ENCODE measurements at places on chromosomes 11 and 22. TPM values are rescaled to one million over a fixed set of nuclear protein-coding genes. Genes with fewer than 3 reads are reported as not detected.

PCNX3 gene
- 15.8 TPM for total RNA-seq

GRCh38 chr11:77815459-77815858 is 5.1 kb downstream of the RSF1 start:
- DNase-seq, result no peak

DNA sequence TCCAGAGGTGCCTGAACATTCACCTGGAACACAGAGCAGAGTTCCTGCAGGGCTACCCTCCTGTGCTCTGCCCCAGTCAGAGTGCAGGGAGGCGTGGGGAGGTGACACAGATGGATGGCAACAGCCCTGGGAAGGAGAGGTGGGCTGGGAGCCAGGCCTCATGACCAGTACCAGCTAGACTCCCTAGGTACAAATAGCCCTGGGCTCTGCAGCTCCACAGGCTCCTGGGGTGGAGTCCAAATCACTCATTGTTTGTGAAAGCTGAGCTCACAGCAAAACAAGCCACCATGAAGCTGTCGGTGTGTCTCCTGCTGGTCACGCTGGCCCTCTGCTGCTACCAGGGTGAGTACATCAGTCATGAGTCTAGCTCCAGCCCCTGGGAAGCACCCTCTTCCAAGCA is at the start of gene SCGB1D2:
SCGB1D2 (plus strand) TSS at position 219 of the 400 bp plus-strand sequence; CDS start at position 288, 69 bp downstream.
- no peak for DNase-seq

DNA sequence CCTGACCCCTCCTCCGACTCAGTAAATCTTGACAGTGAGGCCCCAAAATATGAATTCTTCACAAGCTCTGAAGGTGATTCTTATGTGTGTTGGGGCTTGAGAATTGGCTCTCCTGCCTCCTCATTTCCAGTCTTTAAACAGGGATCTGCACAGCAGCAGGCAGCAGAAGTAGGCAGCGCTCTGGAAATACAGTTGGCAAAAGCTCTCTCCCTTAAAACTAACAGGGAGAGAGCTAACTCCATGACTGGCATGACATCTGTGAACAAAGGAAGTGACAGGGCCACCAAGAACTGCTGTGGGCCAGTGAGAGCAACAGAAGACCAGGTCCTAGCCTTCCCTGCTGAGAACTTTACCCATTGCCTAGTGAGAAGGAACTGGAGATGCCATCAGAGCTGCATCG is 70.1 kb downstream of the PANX1 start:
- DNase-seq, result no peak

GRCh38 chr22:49197505-49197904 is 630.2 kb downstream of the BRD1 start:
- peak; percentile 27 for DNase-seq

- no peak for DNase-seq
Observed at GRCh38 chr11:16098526-16099205, 257.7 kb downstream of the SOX6 start.
